ENCODE measurements at places on chromosomes 4 and X.

- no peak for DNase-seq
These were observed 1222.0 kb upstream of the PRKX start for GRCh38 chrX:4935401-4935800.

DNA sequence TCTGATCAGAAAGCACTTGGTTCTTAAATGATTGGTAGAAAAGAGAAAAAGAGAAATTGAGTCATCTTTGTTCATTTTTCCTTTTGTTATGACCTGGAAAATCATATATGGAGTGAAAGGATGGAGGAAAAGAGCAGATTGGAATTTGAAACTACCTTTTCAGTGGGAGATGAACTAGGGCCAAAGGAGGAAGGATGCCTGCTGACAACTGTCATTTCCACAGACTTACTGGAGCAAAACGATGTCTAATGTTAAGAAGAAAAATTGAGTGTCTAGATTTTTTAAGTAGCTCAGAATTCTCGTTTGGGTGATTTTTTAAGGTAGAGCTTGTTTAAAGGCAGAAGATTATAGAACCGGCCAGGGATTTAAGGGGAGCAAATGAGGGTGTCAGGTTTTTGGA, 144.6 kb upstream of the KCNIP4 start:
- DNase-seq, result no peak

DNA sequence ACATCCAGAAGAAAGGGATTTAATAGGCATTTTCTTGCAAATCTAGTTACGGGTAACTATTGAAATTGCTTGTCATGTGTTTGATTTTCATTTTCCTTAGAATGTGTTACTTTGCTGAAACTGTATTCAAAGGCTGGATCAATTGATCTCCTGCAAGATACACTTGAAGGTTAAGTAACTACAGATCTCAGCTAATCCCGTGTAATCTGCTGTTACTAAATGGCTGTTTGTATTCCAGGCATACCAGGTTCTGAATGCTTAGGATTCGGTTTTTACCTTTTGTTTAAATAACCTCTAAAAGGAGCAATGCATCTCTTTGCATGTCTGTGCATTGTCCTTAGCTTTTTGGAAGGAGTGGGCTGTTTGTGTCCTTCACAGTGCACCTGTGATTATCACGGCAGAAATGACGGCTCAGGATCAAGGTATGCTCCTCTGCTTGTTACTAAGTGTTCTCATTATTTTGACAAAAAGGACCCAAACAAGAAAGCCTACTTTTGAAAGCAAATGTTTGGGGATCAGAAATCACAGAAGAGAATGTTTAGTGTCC, at the start of gene LRIT3:
TSS of gene LRIT3 (plus strand) at position 212 of the 547 bp plus-strand sequence. CDS start at position 307, 95 bp downstream.
- DNase-seq, result no peak

GRCh38 chr4:158945529-158946108, 157.3 kb upstream of the RAPGEF2 start:
- DNase-seq, result no peak

DNA sequence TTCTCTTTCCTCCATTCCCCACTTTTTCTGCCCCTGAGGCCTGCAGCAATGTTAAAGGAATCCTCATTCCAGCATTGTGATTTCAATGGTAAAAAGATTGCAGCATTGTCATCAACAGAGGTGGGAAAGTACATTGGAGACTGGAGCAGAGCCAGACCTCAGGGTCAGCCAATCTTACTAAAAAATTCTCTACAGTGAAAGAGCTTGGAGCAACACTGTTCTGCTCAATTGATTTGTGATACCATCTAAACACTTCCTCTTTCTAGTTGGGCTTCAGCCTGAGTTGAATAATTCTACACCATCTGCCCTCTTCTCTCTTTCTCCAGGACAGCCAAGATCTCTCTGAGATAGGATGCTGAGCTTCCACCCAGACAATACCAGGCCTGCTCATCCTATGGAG, 176.5 kb downstream of the AR start:
- no peak for DNase-seq

DNA sequence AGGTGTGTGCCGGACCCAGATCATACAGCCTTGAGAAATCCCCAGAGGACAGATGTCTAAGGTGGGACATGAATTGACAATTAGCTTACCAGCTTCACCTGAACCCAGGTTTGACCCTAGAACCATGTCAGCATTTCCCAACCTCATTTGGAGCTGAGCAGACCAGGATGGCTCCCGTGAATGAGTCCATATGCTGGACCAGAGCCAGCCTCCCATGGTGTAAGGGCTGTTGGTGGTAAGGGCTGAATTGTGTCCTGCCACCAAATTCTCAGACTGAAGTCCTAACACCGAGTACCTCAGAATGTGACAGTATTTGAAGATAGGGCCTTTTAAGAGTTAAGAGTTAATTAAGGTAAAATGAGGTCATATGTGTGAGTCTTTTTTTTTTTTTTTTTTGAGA, 88.3 kb downstream of the SLC34A2 start:
- no peak for DNase-seq

DNA sequence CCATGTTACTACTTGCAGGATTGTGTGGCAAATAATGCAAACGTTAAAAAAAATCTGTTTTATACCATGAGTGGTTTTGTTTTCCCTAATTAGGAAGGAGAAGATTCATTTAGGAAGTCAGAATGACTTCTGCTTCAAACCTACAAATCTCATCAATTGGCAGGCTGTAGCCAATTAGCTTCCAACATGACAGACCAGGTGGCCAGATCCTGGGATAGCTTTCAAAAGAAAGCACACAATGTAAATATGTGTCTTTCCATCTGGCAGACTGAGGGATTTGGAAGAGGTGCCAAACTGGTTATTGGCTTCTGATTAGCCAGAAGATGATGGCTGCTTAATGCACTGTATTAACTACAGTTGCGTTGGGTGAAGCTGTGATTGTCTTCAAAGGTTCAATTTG, 432.8 kb downstream of the ANKRD50 start:
- no peak for DNase-seq

- DNase-seq, result no peak
These were observed 103.0 kb downstream of the AFF1 start for GRCh38 chr4:87037671-87038334.

- DNase-seq, result no peak
These were observed 7.2 kb downstream of the CRMP1 start for GRCh38 chr4:5885733-5886132.

GRCh38 chr4:128600410-128600809, 209.1 kb upstream of the JADE1 start:
- DNase-seq, result no peak

GRCh38 chrX:11540532-11541377, 125.0 kb downstream of the ARHGAP6 start:
- DNase-seq, result no peak

- no peak for DNase-seq
These were observed 243.8 kb downstream of the PPP3CA start for GRCh38 chr4:101103381-101104142.

GRCh38 chr4:4852591-4853362, 6.7 kb upstream of the MSX1 start:
- DNase-seq, result no peak

- DNase-seq, result no peak
These were observed 164.1 kb downstream of the GASK1B start for GRCh38 chr4:158008551-158009218.

DNA sequence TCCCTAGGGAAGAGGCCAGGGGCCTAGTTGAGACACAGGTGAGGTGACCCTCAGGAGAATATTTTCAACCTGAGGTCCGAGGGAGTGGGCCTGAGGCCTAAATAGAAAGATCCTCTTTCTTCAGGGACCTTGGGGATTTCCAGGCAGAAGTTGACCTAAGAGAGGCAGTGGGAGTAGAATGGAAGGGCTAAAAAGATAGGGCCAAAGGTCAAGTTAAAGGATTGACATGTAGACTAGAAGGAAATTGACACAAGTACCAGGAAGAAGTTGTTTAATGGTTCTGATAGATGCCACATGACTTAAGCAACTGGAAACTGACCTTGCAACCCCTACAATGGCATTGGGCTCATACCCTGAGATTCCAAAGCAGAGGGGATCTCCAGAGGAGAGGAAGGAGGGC, 76.9 kb downstream of the SHROOM3 start:
- no peak for DNase-seq

- no peak for DNase-seq
These were observed 47.7 kb downstream of the ING2 start for GRCh38 chr4:183552274-183553146.

DNA sequence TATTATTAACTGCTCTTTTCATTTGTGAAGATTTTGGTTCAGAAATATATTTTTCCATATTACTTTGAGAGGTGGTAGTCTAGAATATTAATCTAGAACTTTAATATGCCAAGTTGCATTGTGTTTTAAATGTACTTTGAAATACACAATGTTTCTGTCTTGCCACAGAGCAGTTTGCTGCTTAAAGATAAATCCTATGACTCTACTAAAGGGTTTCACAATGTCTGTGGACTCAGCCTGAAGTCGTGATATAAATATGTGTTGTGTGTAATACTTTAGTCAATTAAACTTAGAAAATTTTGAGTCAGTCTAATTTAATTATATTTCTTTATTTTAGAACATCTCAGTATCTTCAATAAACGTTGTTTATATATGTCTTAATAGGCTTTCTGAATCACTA, 1771.7 kb upstream of the PCDH7 start:
- DNase-seq, result no peak

DNA sequence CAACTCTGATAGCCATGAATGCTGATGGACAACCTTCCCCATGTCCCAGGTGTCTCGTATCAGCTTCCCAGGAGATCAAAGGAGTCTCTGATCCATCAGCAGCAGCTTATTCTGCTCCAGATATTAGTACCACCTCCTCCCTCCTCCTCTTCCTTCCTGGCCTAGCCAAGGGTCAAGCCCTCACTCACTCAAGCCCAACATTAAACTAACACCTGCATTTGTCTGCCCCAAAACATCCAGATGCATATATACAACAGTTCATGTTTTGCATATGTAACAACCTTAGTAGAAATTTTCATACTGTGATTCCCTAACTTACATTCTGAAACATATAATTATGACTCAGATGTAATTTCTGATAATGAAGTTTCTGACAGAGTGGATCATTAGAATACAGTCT, 29.9 kb downstream of the BCLAF3 start:
- no peak for DNase-seq

GRCh38 chr4:164551713-164552040, 202.3 kb upstream of the SMIM31 start:
- DNase-seq, result no peak

GRCh38 chrX:38959736-38960135, 158.5 kb downstream of the MID1IP1 start:
- no peak for DNase-seq

GRCh38 chrX:39372115-39372514, 570.9 kb downstream of the MID1IP1 start:
- DNase-seq, result no peak

- DNase-seq, result no peak
These were observed 42.5 kb downstream of the RAB40AL start for GRCh38 chrX:102979536-102979935.

GRCh38 chrX:118823263-118824172, at the start of gene ZCCHC12:
ZCCHC12 (plus strand) TSS chrX:118823824; CDS start chrX:118825245, 1,421 bp downstream.
- DNase-seq, result peak; percentile 60

DNA sequence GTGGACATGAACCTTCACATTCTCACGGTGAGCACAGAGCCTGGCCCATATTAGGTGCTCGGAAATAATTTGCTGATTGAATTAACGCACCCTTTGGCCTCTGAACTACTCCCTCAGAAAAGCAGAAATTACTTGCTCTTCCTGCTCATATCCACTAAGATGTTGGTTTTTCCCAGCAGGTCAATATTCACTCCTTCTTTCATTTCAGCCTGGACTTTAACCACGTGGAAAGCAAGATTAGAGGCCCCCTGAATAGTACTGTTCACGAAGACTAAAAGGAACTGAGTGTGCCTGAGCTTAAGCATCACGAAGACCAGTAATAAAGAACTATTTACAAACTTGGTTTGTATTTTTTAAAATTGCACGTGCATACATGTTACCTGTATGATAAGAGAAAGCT, 9.9 kb downstream of the MTNR1A start:
- DNase-seq, result no peak

DNA sequence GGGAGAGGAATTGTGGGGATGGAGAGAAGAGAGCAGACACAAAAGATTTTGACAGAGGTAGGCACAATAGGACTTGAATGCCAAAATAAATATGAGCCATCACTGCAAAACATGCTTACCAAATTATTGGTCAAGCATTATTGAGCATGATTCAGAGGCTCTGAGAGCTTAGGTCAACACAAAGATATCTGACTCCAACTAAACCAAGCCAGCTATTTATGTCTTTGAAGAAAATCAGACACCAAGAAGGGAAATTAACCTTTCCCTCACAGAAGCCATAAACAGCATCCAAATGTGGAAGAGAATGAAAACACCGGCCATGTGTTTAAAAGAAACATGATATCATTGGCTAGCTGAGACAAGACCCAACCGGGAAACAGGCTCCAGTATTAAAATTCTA, 323.2 kb downstream of the RAB28 start:
- DNase-seq, result no peak

DNA sequence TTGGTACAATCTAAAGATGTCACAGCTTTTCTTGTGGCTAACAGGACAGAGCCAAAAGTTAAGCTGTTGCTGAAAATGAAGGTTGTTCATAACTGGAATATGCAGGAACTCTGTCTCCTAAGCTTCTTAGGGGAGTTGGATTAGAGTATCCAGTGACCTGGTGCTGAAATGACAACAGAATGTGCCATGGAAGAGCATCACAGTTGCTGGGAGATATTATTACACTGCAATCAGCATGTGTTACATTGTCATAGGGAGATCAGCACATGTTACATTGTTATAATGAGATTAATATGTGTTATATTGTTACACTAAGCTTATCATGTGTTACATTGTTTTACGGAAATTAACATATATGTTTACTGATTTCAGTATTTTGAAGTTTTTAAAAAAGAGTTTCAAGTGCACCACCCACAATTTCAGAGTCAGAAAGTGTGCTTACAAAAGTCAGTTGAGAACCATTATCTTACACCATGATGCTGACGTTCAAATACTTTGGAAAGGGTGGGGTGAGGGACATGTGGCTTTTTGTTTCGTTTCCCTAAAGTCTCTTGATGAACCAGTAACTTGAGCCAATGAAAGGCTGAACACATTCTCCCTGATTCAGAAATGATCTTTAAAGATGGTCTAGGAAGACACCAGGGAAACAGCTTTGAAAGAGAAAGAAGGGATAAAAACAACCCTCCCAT, 113.4 kb downstream of the DRD5 start:
- no peak for DNase-seq

DNA sequence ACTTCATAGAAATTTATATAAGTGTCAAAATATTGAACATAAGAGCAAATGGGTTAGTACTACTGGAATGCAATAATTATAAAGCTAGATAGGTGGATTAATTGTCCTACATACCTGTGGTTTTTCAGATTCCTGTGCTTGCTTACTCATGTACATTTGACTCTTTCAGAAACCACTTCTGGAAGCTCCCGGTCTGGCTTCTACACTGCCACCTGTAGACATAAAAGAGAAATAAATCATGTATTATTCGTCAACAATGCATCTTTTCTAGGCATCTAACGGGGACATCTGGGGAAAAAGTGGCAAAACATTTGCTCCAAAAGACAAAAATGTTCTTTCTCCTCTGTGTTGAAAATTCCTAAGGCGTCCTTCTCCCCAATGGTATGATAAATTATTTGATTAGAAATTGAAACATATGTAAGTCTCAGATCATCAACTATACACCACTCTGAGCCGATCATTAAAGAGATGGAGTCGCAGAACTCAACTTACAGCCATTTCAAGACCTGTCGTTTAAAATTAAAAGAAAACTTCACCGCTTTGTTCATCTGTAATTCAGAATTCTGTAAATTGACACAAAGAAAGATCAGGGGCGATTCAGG, 648.7 kb upstream of the DIPK2B start:
- no peak for DNase-seq

Data from NCI-H1436 treated with DMSO at 0.1 percent for 48 hours (cell line).